ENCODE measurements at places on chromosomes 3 and 15.

GRCh38 chr3:188421836-188422540, 268.0 kb downstream of the LPP start:
- DNase-seq = no peak

DNA sequence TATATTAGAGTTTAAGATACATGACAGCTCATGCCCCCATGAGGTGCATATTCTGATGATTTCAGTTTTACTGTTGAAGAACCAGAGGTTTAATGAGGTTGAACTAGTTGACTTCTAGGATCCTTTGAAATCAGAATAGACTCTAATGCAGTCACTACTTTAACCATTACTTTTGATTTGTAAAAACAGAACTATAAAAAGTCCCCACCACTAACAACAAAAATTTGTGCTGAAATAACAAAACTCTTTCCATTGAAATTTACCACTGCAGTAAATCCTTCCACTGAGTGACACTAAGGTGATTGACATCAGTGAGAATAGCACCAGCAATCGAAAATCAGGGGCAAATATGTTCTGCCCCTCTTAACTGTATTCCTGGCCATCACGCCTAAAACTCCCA, 214.1 kb downstream of the SHQ1 start:
- no peak for DNase-seq

- no peak for DNase-seq
Measured at GRCh38 chr15:39948817-39949216, 14.9 kb downstream of the EIF2AK4 start.

- peak; percentile 50 for DNase-seq
Measured at GRCh38 chr3:111947231-111947630, 31.6 kb upstream of the ABHD10 start.

DNA sequence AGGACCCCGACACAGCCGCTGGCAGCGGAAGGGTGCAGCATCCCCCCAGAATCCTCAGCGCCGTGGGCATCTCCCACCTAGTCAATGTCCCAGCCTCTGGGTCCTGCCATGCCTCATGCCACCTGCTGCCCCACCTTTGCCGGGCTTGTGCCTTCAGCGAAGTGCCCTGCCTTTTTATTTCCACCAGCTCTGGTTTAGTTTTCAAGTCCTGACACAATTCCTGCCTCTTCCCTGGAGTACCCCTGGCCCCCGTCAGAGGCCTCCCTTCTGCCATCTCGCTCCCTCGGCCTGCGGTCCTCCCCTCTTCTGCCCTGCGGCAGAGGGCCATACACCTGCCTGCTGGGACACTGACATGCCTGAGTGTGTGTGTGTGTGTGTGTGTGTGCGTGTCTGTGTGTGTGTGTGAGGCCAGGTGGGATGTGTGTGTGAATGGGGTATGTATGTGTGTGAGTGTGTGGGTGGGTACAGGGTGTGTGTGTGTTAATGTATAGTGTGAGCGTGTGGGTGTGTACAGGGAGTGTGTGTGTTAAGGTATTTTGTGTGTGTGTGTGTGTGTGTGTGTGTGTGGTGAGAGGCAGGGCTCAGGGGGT, 129.9 kb downstream of the SMAD6 start:
- no peak for DNase-seq

GRCh38 chr15:55183679-55184078, 13.1 kb downstream of the RSL24D1 start:
- no peak for DNase-seq

- DNase-seq = no peak
Measured at GRCh38 chr15:89034305-89034704, 54.0 kb upstream of the ABHD2 start.

DNA sequence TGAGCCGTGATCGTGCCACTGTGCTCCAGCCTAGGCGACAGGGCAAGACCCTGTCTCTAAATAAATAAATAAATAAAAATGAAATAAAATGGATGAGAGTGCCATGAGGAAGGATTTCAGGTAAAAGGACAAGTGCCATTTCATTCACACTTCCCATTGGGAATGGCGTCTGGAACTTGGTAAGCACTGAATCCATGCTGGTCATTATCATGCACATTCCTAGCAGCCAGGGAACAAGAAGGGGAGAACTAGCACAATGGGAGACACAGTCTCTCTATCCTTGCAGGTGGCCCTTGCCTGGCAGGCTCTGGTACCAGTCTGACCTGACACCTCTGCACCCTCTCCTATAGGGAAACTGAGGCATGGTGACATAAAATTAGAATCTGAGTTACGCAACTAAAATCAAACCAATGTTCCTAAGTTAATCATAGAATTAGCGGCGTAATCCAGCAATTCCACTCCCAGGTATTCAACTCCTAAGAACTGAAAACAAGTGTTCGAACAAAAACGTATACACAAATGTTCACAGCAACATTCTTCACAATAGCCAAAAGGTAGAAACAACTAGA, 70.8 kb upstream of the MFGE8 start:
- DNase-seq = no peak

DNA sequence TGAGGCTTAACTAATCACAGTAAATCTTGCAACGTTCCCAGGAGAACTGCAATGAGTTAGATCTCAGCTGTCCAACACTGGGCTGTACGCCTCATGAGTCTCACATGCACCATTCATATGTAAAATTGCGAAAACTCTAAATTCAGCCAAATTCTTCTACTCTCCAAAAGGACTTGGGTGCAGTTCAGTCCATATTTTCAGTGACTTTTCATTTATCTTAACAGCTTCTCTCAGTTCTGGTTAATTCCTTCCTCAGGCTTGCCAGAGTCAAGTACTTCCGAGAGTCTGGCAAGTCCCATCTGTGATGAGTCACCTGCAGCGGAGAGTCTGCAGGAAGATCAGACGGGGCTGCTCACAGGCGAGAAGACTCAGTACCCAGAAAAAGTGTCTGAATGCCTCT, 11.5 kb downstream of the CCDC80 start:
- peak; percentile 96 for DNase-seq

DNA sequence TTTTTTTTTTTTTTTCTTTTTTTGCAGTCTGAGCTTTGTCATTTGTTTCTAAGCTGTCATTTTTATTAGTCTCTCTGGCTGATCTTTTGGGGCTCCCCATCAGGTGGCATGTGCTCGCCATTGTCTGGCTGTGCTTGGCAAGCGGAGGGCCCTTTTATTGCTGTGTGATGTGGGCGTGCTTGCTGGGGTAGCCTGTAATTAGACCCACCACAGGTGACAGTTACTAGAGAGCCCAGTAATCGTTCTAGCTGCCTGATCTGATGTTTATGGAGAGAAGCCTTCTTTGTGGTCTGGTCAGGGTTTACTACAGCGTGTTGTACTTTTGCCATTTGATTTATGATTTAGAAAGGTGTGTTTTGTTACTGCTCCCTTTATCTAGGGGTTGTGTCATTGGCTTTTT, 179.9 kb downstream of the MCTP2 start:
- no peak for DNase-seq

GRCh38 chr3:48301800-48302166, 31.7 kb downstream of the SPINK8 start:
- peak; percentile 15 for DNase-seq

- DNase-seq = peak; percentile 22
Measured at GRCh38 chr3:131503320-131503635, 507 bp upstream of the MRPL3 start.

GRCh38 chr15:100802421-100803170, 77.0 kb upstream of the ALDH1A3 start:
- no peak for DNase-seq

DNA sequence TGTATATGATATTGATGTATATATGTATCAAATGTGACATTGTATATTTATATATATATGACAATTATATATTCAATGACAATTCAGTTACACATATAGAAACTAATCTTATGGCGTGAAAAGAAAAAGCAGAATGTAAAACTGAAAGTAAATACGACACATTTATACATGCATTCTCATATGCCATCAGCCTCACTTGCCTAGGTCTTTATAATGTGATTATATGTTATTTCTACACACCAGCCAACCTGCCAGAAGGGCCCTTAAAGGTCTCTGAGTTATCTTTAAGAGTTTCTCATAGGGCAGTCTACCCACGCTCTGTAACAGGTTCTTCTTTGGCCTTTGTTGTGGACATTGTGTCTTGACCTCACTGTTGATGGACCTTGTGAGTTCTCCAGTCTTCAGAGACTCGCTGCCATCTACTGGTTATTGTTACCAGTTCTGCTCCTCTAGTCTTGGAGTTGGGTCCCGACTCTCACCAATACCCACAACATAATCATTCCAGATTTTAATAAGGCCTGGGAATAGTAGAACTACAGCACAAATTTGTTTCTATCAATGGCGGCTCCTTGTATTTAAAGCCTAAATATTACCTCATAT, 371.5 kb upstream of the GOLIM4 start:
- no peak for DNase-seq

GRCh38 chr15:68612979-68613740, 34.4 kb downstream of the CORO2B start:
- DNase-seq = no peak

- DNase-seq = no peak
Measured at GRCh38 chr15:38111070-38111469, 141.6 kb upstream of the SPRED1 start.
